ENCODE measurements at places on chromosomes 12 and 14.

DNA sequence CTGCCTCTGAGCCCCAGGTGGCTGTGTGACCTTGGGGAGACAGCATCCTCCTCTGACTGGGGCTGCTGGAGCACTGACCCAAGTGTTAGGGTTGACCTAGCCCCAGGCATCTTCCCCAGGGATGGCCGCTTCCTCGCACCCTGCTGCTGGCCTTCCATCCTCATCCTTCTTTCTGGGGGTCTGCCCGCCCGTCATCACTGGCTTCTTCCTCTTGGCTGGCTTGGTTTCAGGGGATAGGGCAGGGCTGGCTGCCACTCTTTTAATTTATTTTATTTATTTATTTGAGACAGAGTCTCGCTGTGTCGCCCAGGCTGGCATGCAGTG is 3.5 kb downstream of the TEDC1 start:
- DNase-seq = no peak

- DNase-seq = no peak
Measured at GRCh38 chr14:95240859-95241813, 78.6 kb downstream of the CLMN start.

- DNase-seq = no peak
Measured at GRCh38 chr12:48060474-48060873, 45.4 kb downstream of the SENP1 start.

DNA sequence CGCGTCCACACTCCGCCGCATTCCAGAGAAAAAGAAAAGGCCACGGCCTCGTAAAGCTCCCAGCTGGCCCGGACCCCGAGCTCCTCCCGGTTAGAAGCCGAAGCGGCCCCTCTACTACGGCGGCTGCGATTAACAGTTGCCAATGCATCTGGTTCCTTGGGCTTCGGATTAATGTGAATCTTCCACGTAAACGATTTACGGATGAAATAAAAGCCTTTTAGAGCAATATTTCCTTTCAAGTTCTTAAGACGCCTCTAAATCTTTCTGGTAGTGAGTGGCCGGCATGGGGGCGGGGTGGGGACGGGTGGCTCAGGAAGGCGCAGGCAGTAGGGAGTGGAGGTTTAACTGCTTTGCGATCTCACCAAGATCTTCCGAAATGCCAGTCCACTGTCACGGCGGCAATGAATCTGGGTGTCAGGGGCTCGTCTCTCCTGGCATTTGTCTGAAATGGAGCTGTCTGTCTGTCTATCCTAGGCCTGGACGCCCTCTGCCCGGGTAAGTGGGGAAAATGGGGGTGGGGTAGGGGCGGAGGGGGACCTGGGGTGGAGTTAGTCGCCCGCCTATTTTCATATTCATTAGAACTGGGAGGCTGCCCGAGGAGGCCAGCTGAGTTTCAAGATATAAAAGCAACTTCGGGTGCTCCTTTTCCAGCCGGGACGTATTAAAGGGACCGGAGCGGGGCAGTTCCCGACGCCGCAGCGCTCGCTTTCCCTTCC is 413 bp upstream of the ALX1 start:
- no peak for DNase-seq

- no peak for DNase-seq
Measured at GRCh38 chr12:26205941-26206340, 10.6 kb downstream of the SSPN start.

GRCh38 chr12:131065279-131065678 is 111.6 kb downstream of the ADGRD1 start:
- DNase-seq = no peak

DNA sequence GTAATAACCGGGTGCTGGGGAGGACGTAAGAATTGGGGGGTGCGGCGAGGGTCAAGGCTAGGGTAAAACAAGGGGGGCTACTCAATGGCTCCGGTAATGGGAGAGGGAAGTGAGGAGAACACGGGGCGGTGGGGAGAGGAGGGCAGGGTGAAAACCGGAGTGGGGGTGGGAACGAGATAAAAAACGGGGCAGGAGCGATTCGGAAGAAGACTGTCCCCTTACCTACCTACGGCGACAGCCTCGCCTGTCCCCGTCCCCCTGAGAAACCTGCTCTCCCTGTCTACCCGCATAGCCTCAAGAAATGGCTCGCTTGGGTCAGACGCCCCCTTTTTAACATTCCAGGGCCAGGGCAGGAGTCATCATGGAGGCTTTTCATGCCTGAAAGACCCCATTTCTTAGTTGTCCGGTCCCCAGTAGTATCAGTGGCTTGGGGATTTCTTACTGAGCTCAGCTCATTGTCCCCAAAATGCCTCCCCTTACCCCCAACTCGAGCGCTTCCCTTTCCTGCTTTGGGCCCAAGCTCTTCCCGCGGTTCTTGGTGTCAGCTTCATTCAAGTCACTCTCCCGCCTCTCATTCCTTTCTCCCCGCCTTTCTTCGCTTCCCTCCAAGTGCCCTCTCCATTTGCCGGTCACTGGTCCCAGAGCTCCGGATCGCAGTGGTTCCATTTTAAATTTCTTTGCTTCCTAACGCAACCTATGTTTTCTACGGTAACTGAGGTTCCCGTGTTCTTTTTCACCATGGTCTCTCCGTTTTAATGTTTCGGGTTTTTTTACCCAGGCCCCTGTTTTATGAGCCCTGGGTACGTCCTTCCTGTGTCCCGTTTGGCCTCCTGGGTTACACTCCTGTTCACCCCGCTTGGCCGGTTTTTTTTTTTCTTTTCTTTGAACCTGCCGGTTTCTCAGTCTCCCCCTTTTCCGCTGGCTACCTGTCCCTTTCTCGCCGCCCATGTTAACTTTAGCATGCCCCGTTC is 1.2 kb upstream of the WSB2 start:
- DNase-seq = no peak

DNA sequence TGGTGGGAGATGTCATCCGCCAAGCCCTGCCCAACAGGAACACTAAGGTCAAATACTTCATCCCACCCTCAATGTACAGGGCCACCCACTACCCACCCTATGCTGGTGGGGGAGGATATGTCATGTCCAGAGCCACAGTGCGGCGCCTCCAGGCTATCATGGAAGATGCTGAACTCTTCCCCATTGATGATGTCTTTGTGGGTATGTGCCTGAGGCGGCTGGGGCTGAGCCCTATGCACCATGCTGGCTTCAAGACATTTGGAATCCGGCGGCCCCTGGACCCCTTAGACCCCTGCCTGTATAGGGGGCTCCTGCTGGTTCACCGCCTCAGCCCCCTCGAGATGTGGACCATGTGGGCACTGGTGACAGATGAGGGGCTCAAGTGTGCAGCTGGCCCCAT is 3.5 kb downstream of the B3GNT4 start:
- no peak for DNase-seq

DNA sequence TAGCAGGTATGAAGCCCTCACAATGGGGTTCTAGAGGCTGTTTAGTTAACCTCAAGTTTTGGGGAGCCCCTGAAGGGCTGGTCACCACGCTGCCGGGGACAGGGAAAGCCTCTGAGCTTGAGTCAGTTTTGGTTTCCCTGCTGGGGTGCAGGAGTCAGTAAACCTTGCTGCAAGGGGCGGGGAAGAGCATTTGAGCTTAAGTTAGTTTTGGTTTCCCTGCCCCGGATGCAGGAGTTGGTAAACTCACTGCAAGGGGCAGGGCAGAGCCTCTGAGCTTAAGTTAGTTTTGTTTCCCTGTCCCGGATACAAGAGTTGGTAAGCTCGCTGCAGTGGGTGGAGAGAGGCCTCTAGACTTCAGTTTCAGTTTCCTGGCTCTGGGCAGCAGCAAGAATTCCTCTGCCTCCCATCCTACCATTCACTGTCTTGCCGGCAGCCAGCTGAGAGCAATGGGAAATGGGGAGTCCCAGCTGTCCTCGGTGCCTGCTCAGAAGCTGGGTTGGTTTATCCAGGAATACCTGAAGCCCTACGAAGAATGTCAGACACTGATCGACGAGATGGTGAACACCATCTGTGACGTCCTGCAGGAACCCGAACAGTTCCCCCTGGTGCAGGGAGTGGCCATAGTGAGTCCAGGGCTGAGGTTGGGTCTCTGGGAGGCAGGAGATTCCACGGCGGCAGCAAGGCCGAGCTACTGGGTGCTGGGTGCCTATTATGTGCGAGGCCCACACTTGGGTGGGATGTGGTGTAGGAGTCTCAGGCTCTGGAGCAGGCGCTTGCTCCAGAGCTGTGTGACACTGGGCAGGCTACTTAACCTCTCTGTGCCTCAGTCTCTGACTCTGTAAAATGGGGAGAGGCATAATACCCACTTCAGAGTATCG is at the start of gene OAS2:
Gene OAS2, plus strand, starts transcription at position 357 of the 878 bp plus-strand sequence. Its CDS starts 90 bp downstream, at position 447.
- no peak for DNase-seq

DNA sequence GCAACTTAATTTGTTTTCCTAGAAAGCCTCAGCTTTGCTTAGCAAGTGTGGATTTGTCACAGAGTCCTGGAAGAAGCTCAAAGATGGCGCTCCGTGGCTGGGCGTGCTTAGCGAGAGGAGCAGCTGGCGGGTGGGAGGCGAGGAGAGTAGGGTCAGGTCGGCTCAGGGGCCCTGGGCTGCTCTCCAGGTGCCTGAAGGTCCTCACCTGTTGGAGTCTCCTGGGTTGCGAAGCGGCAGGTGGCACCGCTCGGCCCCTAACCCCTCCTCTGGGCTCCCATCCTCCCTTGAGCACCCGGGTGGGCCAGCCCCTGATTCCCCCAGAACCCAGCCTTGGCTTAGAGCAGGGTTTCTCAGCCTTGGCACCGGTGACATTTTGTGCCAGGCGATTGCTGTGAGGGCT is 25.1 kb downstream of the LRTM2 start:
- DNase-seq = no peak

GRCh38 chr12:103354403-103354802 is 141.4 kb downstream of the C12orf42 start:
- DNase-seq = no peak

GRCh38 chr14:26855077-26855753 is 257.4 kb upstream of the NOVA1 start:
- no peak for DNase-seq

GRCh38 chr14:54170301-54170700 is 213.7 kb upstream of the BMP4 start:
- no peak for DNase-seq

GRCh38 chr14:89474464-89474863 is 57.4 kb upstream of the FOXN3 start:
- DNase-seq = no peak

DNA sequence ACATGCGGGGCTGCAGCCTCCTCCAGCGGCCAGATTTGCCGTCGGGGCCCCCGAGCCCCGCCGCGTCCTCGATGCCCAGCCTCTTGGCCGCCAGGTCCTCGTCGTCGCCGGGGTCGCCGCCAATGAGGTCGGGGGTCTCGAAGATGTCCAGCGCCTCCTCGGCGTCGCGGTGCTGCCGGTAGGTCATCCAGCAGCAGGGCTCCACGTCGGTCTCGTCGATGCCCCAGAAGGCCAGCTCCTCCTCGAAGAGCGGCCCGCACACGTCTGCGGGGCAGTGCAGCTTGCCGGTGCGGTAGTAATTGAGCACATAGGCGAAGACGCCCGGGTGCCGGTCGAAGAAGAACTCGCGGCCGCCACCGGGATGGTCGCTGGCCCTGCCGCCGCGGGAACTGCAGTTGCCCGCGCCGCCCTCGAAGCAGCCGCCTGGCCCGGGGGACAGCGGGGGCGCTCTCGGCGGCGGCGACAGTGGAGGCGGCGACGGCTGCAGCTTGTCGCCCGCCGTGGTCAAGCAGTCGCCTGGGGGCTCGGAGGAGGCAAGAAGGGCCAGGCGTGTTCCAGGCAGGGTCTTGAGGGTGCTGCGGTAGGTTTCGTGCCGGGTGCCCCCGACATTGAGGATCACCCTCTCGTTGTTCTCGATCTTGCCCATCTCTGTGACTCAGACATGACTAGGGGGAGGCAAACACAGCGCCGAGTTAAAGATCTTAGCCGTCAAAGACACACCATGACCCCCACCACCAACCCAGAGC is 2.1 kb downstream of the KCNC2 start:
- DNase-seq = no peak

- peak; percentile 8 for DNase-seq
Measured at GRCh38 chr14:88129306-88130056, 124.5 kb downstream of the GPR65 start.

- no peak for DNase-seq
Measured at GRCh38 chr14:56975521-56975920, 165.2 kb upstream of the OTX2 start.

- DNase-seq = no peak
Measured at GRCh38 chr12:83536496-83536895, 849.8 kb downstream of the TMTC2 start.

GRCh38 chr12:90167518-90168208 is 459.0 kb upstream of the ATP2B1 start:
- DNase-seq = no peak

All from thoracic aorta (tissue), 2 donors.